ENCODE measurements at places on chromosomes 13 and 19.

DNA sequence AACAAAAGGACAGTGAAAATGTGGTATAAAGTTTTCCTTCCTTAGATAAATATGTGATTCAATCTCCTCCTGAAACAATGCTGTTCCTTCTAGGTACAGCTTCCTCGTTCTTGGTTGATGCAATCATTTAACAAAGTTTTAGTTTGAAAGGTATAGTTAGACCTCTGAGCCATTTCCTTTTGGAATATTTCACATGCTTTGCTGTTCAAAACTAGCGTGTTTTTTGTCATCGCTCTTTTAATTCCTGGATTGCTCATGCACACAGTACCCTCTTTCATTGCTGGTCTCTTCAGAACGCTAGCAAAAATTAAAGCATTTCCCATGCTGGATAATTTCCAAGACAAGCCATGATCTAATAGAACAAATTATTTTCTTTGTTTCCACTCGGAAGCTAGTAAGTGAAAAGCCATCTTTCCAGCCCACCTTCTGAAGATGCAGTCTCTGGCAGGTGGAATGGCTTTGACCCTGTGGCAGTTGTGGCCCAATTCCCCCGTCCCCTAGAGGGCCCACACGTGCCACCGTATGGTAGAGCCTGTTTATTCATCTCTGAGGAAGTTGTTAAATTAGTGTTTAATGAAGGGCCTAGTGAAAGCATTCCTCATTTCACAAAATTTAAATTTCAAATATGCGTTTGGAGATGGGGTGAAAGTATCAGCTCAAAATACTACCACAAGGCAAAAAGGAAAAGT, 1040.6 kb upstream of the SLC10A2 start:
- no peak for DNase-seq

DNA sequence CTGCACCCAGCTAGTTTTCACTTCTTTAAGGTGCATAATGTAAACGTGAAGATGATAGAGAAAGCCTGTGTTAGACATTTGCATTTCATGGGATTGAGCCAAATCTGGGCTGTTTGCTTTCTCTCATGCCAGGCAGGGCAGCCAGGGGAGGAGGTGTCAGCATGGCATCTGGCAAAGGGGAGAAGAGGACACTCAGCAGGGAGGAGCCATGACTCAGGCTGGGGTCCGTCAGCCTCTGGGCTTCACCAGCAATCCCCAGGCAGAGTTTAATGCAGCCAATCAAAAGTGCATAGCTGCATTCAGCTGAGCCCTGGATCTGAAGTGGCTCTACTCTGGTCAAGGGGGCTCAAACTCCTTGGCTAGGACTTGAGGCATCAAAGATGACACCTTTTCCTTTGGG, 23.5 kb downstream of the EBPL start:
- DNase-seq, result no peak

DNA sequence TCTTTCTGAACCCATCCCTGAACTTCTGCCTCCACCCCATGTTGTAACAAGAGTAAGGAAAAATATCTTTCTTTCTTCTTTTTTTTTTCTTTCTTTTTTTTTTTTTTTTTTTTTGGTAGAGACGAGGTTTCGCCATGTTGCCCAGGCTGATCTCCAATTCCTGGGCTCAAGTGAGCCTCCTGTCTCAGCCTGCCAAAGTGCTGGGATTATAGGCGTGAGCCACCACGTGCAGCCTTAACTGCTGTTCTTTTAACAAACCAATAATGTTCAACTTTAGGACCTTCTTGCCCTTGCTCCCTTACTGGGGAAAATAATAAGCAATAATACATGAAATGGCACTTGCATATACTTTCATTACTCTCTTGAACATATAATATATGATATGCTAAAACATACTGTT, 19.6 kb downstream of the GPR183 start:
- DNase-seq, result no peak

GRCh38 chr13:67228031-67228430, 2.1 kb downstream of the PCDH9 start:
- DNase-seq, result no peak

DNA sequence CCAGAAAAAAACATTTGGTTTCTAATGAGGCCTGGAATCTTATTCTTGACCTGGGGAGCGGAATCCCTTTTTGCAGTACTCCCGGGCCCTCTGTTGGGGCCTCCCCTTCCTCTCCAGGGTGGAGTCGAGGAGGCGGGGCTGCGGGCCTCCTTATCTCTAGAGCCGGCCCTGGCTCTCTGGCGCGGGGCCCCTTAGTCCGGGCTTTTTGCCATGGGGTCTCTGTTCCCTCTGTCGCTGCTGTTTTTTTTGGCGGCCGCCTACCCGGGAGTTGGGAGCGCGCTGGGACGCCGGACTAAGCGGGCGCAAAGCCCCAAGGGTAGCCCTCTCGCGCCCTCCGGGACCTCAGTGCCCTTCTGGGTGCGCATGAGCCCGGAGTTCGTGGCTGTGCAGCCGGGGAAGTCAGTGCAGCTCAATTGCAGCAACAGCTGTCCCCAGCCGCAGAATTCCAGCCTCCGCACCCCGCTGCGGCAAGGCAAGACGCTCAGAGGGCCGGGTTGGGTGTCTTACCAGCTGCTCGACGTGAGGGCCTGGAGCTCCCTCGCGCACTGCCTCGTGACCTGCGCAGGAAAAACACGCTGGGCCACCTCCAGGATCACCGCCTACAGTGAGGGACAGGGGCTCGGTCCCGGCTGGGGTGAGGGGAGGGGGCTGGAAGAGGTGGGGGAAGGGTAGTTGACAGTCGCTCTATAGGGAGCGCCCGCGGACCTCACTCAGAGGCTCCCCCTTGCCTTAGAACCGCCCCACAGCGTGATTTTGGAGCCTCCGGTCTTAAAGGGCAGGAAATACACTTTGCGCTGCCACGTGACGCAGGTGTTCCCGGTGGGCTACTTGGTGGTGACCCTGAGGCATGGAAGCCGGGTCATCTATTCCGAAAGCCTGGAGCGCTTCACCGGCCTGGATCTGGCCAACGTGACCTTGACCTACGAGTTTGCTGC, at the start of gene ICAM4:
Gene ICAM4, plus strand, starts transcription at position 153 of the 935 bp plus-strand sequence. Its CDS starts 58 bp downstream, at position 211.
- DNase-seq, result no peak

DNA sequence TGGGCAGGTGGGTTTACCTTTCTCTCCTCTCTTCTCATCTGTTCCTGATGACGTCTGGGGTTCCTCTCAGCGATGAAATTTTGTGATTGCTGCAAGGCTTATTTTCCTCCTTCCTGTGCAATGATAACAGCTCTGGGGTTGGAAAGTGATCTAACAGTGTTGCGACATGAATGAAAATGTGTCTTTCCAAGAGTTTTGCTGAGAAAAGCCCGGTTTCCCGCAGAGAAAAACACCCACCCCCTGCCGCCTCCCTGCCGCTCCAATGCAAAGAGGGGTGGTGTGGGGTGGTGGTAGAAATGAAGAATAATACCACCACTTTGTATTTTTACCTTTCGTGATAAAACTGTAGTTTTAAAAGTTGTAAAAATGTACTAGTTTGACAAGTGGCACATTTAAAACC, 232.0 kb downstream of the OLFM4 start:
- DNase-seq, result no peak

DNA sequence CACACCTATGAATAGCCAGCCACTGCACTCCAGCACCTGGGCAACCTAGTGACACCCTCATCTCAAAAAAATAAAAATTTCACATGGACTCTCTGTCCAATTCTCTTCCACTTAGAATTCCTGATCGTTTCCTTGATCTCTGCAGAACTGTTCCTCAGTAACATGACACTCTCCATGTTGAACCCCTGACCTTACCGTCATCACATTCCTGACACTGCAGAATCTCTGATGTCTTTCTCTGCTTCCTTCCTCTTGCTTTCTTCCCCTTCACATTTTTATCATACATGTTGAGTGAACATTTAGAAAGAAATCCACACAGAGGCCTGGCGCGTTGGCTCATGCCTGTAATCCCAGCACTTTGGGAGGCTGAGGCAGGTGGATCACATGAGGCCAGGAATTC, 15.0 kb downstream of the ZNF114 start:
- DNase-seq, result no peak

- DNase-seq, result no peak
Observed at GRCh38 chr19:18674616-18675015, 8.9 kb upstream of the CRTC1 start.

GRCh38 chr19:19422156-19422555, 16.7 kb downstream of the GATAD2A start:
- DNase-seq, result no peak

DNA sequence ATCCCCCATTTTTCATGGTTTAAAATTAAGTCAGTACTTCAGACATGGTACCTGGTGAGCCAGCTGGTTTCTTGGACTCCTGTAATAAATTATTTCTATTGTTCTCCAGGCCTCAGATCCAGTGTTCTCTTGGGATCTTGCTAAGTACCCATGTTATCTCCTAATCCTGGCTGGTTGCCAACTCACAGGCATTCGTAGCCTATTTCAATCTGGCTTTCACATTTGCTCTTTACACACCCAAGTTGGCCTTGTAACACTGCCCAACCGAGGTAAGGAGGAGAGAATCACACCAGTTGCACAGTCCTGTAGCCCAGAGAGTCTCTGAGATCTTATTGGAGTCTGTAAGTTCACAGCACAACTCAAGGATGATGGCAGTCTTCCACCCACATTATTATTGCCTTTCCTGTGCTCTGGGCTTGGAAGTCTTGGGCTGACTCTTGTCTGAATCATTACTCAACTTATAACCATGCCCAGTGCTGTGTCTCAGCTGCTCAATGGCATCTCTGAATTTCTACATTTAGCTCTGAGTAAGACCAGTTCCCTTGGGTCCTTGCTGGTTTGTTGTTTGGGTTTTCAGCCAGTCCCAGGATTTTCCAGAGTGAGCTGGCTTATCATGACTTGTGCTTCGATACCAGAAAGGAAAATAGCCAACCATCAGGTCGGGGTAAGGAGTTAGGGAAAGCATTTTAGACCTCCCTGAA, 76.6 kb upstream of the KLF12 start:
- DNase-seq, result no peak

- no peak for DNase-seq
Observed at GRCh38 chr19:33375837-33376159, 2.3 kb downstream of the CEBPG start.

DNA sequence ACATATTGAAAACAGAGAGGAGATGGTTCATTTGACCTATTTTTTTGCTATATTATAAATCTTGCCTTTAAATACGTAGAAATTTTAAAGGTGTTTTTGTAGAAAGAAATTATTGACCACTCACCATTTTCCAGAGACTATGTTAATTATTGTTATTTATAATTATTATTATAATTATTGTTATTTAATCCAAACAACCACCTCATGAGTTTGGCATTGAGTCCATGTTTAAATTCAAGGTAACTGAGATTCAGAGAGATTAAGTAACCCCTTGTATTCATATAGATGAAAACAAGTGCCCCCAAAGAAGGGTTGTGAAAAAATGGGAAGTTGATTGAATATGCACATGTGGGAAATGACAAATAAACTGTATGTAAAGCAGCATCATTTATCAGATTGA, 692.5 kb upstream of the MIR17HG start:
- no peak for DNase-seq

GRCh38 chr13:32902874-32903273, 113.3 kb upstream of the KL start:
- DNase-seq, result peak; percentile 23

DNA sequence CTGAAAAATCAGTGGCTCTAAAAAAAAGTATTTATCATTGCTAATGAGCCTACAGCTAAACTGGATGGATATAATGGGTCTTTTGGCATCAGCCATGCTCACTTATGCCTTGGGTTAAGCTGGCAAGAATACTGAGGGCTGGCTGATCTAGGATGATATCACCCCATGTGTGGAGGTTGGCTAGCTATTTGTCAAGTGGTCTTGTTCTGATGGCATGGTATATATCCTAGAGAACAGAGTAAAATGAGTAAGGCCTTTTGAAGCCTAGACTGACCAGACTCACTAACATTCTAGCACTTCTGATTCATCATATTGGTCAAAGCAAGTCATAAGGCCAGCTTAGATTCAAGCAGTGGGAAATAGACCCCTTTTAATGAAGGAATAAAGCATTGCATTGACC, 383.0 kb downstream of the SLITRK1 start:
- DNase-seq, result no peak

- DNase-seq, result no peak
Observed at GRCh38 chr13:39154041-39154440, 115.8 kb downstream of the NHLRC3 start.

GRCh38 chr13:112791663-112792440, 102.0 kb downstream of the ATP11A start:
- no peak for DNase-seq

DNA sequence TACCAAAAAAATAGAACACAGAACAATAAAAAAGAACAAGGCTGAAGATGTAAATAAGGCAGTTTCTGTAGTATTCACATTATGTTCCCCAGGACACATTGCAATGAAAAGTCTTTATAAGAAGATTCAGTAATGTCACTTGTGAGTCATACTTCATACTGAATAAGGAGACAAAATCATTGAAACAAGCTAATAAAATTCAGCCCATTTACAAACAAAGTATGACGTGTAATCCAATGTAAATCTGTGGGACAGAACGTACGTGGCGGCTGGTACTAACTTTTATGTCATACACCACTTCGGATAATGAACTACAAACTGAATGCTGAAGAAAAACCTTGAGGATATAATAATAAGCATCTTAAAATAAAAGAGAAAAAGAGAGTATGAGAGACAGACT, 512.8 kb upstream of the MIR17HG start:
- DNase-seq, result no peak

- no peak for DNase-seq
Observed at GRCh38 chr13:46010148-46010547, 42.4 kb downstream of the ZC3H13 start.

DNA sequence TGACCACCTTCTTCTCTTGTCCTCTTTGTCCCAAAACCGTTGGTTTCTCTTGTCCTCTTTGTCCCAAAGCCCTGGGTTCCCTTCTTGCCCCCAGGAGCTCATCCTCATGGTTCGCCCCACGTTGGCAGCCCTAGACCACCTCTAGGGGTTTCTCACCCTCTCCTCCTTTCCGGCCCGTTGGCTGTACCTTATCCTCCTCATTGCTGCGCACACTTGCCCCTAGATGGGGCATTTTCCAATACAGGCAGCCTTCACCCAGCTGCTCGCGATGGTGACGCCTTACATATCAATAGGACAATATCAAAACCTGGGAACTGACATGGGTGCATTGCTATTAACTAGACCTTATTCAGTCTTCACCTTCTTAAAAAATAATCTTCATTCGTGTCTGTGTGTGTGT, 86.5 kb downstream of the IPO5 start:
- DNase-seq, result no peak

DNA sequence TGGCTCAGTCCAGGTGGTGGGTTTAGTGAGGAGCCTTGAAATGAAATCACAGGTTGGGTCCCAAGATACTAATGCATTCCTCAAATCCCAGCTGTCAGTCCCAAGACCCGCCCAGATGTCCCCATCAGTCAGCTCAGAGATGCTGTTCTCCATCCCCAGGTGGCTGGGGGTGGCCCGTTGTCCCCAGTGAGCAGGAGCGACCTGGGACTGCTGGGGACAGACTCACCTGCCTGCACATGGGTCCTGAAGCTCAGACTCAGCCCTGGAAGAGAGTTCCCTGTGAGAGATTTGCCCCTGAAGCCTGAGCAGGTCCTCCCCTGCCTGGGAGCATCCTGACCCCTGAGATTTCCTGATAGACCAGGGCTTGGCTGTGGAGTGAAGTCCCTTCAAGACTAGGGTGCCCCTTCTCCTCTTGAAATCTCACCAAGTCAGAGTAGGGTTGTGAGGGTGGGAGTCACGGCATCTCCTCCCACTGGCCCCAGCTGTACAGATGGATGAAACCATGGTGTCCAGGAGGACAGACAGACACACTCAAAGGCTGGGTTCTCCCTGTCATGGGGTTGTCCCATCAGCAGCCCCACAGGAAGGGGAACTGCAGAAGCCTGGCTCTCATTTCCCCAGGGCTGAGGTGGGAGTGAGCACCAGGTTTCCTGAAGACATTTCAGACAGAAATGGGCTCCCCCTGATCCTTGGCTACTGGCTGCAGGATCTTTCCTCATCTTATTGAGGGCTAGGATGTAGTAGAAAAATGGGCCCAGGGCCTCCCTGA, 14.4 kb downstream of the LILRA5 start:
- no peak for DNase-seq
